ENCODE measurements at places on chromosomes 12 and 14. TPM values are rescaled to one million over a fixed set of nuclear protein-coding genes. Genes with fewer than 3 reads are reported as not detected.

- no peak overlapping the region for H3K4me3 ChIP-seq
- H3K27me3 ChIP-seq, result no peaks in the 10 kb centered on the region
- no peaks in the 10 kb centered on the region for H3K36me3 ChIP-seq
- H3K4me1 ChIP-seq, result no peaks in the 10 kb centered on the region
- no peak for DNase-seq
- no peak overlapping the region for H3K27ac ChIP-seq
Measured at GRCh38 chr14:66228267-66228970, 257.8 kb upstream of the CCDC196 start.

DNA sequence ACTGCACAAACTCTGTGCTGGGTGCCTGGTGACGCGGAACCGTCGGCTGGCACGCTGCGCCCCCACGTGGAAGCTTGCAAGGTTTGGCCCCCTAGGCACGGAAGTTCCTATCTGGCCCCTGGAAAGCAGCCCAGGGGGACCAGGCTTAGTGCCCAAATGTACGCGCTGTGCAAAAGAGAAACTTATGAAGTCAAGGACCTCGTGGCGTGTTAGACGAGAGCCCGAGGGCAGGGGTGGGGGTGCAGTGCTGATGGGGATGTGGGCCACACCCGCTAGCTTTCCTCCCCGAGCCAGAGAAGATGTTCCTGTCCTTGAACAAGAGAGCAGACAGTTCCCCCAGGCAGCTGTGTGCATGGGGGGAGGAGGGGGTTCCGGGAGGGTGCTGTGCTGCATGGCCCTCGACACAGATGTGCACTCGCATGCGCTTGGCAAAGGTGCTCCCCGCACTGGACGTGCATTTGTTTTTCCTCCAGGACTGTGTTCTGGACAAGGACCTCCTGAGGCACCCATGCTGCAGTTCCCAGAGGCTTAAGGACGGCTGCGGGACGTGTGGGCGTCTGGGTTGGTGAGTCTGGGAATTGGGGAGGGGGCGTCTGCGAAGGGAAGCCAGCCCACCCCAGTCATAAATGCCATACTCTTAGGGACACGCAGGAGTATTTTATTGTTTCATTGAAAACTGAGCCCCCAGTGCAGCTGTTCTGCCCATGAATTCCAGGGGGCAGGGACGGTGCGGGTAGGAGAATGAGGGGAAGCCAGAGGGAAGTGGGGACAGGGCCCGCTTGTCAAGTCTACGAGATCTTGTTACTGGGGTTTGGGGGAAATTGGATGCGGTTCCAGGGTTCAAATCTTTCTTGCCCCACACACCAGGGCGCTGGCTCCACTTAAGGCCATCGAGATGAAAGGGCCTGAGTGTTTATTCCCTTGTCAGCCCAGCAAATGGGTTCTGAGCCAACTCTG lies 80.0 kb downstream of the NTF3 start:
- peak; percentile 91 for DNase-seq
- no peaks in the 10 kb centered on the region for H3K4me1 ChIP-seq
- H3K4me3 ChIP-seq, result no peak overlapping the region
- H3K27me3 ChIP-seq, result no peaks in the 10 kb centered on the region
- H3K36me3 ChIP-seq, result no peaks in the 10 kb centered on the region
- H3K27ac ChIP-seq, result no peak overlapping the region

DNA sequence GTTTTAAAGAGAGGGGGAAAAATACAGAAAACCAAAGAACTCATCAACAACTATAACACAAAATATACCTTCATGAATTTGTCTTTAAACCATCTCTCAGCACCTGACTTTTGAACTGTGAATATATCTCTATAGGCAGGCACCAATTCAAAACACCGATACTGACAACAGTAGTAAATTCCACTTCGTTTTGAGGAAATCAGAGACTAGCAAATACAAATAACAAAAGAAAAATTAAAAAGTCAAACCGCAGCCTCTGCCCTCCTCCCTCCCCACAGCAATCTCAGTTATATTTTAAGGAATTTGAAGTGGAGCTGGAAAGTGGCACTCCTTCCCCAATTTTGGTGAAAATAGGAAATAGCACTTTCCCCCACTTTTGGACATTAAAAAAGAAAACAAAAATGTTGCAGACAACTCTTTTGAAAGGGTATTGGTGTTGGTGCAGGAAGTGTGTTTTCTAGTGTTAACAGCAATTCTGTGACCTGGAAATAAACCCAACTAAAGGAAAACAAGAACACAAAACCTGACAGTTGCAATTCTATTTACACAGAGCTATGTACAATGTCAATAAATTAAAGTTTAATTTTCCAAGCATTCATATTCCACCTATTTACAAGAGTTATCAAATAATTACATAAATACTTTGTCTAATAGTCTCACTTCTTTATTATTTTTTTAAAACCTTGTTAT lies 13.5 kb downstream of the TBX3 start:
- H3K27me3 ChIP-seq, result no peaks in the 10 kb centered on the region
- H3K27ac ChIP-seq, result no peak overlapping the region
- DNase-seq, result no peak
- no peaks in the 10 kb centered on the region for H3K4me1 ChIP-seq

The TCL1B gene
- not detected for total RNA-seq

- H3K27ac ChIP-seq, result no peak overlapping the region
- no peaks in the 10 kb centered on the region for H3K27me3 ChIP-seq
- H3K36me3 ChIP-seq, result peaks cover 1% of the 10 kb centered on the region
Measured at GRCh38 chr14:75042035-75042434, 9.2 kb downstream of the MLH3 start.

DNA sequence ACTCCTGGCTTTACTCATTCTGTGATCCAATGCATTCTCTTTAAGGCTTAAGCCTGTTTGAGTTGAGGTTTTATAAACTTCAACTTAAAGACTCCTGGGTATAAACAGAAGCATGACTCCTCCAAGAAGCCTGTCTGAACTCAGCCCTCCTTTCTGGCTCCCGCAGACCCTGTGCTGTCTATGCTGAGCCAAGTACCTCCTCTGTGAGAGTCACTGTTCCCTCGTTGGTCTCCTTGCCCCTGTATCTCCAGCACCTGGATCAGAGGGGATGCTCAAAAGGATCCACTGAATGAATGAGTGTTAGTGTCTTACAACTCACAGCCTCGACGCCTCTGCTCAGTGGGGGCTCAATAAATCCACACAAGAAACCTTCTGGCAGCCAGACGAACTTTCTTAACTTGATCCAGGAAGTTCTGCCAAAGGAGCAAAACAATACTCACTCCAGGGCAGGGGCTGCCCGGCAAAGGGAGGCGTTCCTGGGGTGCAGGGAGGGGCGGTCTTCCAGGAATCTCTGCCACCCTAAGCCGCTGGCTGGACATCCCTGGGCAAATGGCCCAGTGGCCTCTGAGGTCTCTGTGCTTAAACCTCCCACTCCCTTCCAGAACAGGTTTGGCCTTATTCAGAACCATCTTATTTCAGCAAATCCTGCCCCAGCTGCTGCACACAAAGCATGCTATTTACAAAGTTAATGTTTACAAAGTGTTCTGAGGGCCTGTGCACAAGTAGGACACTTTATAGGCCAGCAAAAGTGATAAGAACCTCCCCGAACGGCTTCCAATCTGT lies 32.9 kb downstream of the MAP1LC3B2 start:
- no peaks in the 10 kb centered on the region for H3K27me3 ChIP-seq
- no peak for DNase-seq
- peaks cover 3% of the 10 kb centered on the region for H3K4me1 ChIP-seq
- no peaks in the 10 kb centered on the region for H3K36me3 ChIP-seq
- H3K27ac ChIP-seq, result peak overlapping the region; percentile 61
